ENCODE measurements at places on chromosomes 7 and 10.

GRCh38 chr7:150875791-150876190, 23.5 kb downstream of the AOC1 start:
- DNase-seq, result no peak

DNA sequence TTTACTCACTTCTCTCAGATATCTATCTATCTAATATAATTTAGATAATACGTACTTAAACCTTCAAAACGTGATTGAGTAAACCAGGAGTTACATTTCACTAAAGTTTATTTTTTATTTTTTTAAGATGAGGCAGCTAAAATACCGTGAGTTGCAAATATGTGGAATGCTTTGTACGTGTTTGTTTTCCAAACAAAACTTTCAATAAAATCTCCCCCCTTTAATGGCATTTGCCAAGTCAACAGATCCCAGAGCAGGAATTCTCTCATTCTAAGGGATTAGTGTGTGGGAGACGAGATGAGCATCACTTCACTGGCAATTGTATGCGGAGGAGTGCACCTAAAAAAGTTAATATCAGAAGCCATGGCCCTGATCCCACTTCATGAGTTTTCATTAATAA, 53.7 kb upstream of the MAGI2 start:
- DNase-seq, result no peak

DNA sequence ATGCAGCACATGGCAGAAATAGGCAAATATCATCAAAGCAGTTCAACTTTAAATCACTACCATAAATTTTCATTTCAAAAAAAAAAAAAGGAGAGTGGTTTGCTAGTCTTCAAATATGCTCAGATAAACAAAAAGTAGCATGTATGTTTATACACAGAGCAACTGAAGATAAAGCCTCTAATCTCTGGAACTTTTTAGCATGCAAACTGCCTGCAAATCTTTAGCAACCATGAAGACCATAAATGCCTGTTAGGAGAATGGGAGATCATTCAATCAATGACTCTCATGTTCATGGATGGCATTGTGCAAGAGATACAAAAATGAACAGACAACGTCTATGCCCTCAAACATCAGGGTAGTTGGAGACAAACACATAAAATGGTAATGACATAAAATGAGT, 57.3 kb downstream of the ORC5 start:
- DNase-seq, result no peak

- DNase-seq, result no peak
These were observed 398.4 kb downstream of the DGKB start for GRCh38 chr7:14504134-14504533.

DNA sequence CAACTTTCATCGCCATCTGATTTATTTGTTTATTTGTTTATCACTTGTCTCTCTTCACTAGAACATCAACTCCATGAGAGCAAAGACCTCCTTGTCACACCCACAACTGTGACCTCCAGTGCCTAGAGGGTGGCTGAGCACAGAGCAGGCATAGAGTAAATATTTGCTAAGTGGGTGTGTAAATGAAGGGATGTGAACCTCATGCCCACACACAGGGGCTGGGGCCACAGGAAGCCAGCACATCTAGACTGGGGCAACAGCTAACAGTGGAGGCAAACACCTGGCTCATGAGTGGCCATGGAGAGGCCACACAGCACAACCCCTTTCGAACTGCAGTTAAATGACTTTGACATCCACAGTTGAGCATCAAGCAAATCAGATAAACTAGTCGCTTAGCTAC, 39.8 kb downstream of the AKR1B1 start:
- no peak for DNase-seq

DNA sequence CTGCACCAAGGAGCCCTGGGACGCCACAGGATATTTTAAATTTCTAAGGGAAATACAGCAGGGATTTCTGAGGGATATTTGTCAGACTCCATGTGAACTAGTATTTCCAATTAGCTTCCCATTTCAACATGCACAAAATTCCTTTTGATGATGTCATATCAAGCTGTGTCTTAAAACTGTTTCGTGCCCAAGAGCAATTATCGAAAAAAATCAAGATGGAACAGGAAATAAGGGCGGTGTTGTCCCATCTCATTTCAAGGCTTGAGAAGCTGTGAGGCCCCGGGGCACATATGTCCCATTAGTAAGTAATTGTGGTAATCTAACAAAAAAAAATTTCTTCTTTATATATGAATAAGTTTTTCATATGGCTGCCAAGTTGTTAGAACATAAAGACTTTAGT, 47.4 kb downstream of the PPP1R17 start:
- DNase-seq, result no peak

DNA sequence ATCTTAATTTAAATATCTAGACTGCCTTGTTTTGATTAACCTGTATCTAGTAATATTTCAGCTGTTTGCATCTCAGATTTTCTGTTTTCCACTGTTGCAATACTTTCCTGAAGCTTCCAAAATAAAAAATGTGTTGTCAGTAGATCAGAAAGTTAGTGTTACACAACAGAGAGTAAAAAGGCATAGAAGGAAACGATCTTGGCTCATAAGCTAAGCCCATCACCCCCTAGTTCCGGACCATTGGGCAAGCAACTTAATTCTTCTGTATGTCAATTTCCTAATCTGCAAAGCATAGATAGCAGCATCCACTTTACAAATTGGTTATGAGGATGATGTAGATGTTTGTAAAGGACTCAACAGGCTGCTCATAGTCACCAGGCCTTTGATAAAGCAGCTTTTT, 4.4 kb downstream of the PON3 start:
- DNase-seq, result no peak

GRCh38 chr10:81031774-81032173, 494.1 kb downstream of the SH2D4B start:
- no peak for DNase-seq

GRCh38 chr10:1393481-1393880, 337.3 kb downstream of the WDR37 start:
- no peak for DNase-seq

DNA sequence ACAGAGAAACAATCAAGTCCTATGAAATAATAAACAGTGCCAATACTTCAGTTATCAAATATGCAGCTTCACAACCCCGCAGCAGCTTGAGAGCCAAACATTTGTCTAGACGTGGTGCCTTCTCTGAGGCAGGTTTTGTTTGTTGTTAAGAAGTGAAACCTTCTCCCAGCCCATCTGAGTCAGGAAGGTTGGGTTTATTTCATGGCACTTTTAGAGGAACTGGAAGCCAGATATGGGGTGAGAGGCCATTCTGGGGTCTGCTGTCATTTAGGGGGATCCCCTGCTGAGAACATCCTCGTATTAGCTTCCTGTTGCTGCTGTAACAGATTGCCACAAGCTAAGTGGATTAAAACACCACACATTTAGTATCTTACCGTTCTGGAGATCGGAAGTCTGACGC, 113.6 kb downstream of the GRK5 start:
- DNase-seq, result no peak

GRCh38 chr7:92888-93672, 99.3 kb upstream of the FAM20C start:
- DNase-seq, result no peak

DNA sequence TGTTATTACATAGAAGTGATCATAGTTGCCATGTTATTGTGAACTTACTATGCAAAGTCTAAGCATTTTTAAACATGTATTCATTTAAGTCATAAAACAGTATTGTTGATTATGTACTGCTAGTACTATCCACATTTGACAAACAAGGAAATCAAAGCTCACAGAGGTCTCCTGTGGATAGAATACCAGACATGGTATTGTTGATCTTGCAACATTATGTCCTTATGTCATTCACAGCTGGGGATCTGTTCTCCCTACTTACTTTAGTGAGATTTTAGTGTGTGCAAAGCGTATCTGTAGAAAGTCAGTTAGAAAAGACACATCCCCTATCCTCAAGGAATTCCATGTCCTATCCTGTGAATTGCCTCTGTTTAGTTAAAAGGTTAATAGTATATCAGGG, 106.1 kb downstream of the SND1 start:
- DNase-seq, result no peak

GRCh38 chr7:156505876-156506275, 134.7 kb upstream of the RNF32 start:
- no peak for DNase-seq

- no peak for DNase-seq
These were observed 787 bp downstream of the CCL26 start for GRCh38 chr7:75771224-75771623.

DNA sequence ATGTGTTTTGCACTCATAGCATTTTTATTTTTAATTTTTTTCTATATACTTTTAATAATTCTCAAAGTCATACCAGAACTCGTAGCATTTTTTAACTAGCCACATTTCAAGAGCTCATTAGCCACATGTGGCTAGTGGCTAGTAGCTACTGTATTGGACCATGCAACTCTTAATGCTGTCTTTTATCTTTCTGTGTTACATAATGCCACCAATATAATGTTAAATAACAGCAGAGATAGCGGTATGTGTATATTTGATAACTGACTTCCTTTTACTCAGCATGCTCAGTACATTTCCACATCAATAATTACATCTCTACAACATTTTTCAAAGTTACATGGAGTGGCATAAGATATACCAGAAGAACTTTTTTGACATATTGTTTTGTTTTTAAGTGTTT, 91.4 kb downstream of the CDK13 start:
- DNase-seq, result no peak

- no peak for DNase-seq
These were observed 126.0 kb downstream of the DNAJB6 start for GRCh38 chr7:157462840-157463239.

GRCh38 chr7:135965602-135966001, 11.6 kb downstream of the MTPN start:
- no peak for DNase-seq

- DNase-seq, result no peak
These were observed 429.6 kb downstream of the ADRA2A start for GRCh38 chr10:111506266-111507034.

GRCh38 chr10:60480865-60481563, 91.3 kb upstream of the ANK3 start:
- DNase-seq, result no peak

DNA sequence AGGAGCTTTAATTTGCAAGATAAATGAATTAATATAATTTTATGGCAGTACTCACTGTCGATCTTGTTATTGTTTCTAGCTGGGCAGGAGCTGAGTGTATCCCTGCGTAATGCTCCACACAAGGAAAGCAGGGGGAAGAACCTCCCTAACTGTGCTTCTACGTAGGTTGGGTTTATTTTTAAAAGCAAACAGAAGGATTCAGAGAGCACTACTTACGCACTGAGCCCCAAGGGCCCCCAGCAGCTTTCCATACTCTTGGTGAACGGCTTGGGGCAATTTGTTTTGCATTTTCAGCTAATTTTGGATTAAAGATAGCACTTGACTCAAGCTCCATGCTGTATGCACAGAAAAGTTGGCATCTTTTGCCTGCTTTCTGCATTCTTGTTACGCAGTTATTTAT, 9.6 kb downstream of the DUSP5 start:
- no peak for DNase-seq

DNA sequence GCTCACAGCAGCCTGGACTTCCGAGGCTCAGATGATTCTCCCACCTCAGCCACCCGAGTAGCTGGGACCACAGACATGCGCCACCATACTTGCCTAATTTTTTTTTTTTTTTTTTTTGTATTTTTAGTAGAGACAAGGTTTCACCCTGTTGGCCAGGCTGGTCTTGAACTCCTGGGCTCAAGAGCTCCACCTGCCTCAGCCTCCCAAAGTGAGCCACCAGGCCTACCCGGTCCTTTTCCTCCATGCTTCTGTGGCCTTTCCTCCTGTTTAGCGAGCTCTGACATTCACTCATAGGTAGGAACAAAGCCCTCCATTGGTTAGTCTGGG, 50.1 kb upstream of the SRPK2 start:
- no peak for DNase-seq

DNA sequence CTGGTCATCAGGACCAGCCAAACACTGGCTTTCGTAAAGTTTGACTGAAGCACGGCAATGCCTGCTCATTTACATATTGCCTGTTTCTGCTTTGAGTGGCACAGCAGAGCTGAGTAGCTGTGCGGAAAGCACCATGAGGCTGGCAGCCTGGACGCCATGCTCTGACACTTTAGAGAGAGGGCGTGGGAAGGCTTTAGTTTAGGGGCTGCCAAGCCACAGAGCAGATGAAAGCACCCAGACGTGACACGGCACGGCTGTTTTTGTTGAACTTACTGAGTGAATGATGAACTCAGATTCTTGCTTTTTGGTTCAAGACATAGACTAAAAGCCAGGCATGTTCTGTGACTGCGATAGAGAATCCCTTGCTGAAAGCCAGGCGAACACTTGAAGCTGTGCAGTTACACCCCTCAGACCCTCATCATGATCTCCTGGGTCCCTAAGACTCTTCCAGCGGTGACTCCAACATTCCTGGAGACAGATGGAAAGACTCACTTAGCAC, 182.1 kb downstream of the ZMYND11 start:
- no peak for DNase-seq

DNA sequence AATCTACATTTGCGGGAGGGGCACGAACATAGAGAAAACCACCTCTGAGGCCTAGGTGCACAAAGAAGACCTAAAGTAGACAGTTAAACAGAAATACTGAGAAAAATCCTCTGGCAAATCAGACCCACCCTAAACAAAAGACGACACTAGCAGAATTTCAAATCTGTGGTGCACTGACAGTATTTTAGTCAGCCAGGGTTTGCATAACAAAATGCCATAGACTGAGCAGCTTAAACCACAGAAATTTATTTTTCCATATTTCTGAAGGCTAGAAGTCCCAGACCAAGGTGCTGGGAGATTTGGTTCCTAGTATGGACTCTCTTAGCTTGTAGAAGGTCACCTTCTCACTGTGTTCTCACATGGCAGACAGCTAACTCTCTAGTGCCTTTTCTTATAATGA, 26.3 kb downstream of the IPMK start:
- no peak for DNase-seq

GRCh38 chr7:126658684-126659083, 594.1 kb downstream of the GRM8 start:
- DNase-seq, result no peak

DNA sequence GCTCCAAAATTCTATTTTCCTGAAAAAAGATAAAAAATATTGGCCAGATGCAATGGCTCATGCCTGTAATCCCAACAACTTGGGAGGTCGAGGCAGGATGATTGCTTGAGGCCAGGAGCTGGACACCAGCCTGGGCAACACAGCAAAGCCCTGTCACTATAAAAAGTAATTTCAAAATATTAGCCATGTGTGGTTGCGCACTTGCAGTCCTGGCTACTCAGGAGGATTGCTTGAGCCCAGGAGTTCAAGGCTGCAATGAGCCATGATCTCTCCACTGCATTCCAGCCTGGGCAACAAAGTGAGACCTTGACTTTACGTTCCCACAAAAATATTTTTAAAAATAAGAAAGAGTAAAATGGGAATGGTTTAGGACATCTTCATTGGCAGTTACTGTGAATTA, 104.1 kb upstream of the AFAP1L2 start:
- DNase-seq, result no peak

DNA sequence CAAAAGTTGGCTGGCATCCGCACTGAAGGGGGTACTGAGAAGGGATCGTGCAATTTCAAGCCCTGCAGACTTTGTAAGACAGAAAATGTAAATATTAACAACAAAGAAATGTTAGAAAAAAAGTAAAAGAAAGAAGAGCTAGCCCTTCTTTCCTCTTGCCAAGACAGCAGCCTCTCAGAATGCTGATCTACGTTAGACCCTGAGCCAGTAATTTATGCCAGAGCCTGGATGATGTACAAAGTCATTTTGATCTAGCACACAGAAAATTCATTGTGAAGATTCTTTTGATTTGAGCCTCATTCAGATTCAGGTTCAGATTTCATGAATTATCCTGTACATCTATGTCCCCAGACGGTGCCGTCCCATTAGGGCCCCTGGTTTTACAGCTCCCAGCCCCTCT, 105.2 kb downstream of the PRKCQ start:
- no peak for DNase-seq
